Activated CD4-positive, alpha-beta T cell treated with anti-CD3 and anti-CD28 coated beads, Interleukin-10, Interleukin-2, amounts not matched to agents 100 ng/mL and 50 ng/mL, durations not matched to agents 16 hours and 8 hours (primary cell): ENCODE measurements at places on chromosomes 1 and 21.

DNA sequence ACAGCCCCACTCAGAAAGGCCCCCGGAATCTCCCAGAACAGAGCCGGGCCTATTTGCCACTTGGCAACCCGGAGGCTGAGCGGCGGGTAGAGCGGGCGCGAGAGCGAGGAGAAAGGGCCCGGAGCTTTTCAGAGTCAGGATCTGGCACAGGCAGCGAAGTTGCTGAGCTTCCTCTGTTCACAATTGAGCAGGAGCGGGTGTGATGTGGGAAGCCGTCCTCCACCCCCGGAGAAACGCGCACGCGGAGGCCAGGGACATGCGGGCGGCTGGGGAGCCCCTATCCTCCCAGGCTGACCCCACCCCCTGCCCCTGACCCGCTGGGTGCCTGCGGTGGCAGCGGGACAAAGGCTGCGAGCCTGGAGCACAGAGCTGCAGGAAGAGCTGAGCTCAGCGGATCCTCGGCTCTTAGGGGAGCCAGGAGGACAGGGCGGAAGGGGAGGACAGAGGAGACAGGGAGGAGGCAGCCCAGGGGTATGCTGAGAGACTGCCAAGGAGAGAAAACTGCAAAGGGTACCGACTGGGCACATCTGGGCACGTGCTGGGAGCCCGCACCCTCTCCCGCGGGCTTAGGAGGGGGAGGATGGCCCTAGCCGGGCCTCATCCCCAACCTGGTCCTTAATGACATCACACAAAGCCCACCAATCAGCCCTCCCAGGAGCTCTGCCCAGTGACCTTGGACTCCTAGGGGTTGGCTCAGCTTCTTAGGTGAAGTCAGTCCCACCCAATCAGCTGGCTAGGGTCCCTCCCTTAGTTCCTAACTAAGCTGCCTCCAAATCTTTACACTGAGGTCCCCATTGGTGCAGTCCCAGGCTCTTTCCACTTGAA lies 9.3 kb downstream of the KIF21B start:
- no peak for DNase-seq

- DNase-seq = no peak
Measured at GRCh38 chr1:234731569-234732085, 121.6 kb upstream of the IRF2BP2 start.

- no peak for DNase-seq
Measured at GRCh38 chr1:96722161-96722922, 758 bp downstream of the PTBP2 start.

GRCh38 chr1:91592716-91593477 lies 92.2 kb downstream of the CDC7 start:
- DNase-seq = peak; percentile 19

DNA sequence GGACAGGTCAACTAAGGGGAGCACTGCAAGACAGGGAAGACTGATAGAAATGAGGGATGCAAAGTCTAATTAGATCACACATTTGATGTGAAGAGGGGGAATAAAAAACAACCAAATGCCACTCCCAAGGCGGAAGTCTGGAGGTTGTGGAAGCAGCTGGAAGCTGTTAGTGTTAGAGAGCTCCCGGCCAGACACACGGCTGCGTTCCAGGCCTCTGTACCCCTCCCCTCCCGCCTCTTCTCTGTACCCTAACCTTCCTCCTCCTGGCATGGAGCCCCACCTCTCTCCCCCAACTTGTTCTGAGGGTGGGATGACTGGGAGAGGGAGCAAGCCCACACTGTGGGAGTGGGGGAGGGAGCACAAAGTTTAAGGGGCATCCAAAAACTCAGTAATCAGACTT lies 67.0 kb downstream of the PLEKHA6 start:
- DNase-seq = no peak

GRCh38 chr1:109980324-109981003 lies 4.1 kb upstream of the AHCYL1 start:
- DNase-seq = peak; percentile 11

- peak; percentile 34 for DNase-seq
Measured at GRCh38 chr1:84693005-84693404, 2.7 kb upstream of the SSX2IP start.

DNA sequence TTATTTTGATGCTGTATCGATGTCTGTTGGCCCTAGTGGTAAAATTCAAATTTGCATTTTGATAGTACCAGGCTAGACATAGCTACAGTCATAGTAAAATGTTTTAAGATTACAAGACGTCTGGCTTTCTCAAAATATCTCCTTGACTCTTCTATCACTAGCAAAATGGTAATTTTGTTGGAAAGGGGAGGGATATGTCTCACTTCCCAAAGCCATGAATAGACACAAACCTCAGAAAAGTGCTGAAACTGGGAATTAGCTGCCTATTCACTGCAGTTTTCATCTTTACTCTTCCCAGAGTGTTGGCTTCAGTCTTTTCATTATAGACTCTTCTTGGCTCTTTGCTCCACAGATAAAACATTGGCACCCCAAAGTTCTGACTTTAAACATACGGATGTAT lies 1009.9 kb downstream of the ADGRL2 start:
- no peak for DNase-seq

DNA sequence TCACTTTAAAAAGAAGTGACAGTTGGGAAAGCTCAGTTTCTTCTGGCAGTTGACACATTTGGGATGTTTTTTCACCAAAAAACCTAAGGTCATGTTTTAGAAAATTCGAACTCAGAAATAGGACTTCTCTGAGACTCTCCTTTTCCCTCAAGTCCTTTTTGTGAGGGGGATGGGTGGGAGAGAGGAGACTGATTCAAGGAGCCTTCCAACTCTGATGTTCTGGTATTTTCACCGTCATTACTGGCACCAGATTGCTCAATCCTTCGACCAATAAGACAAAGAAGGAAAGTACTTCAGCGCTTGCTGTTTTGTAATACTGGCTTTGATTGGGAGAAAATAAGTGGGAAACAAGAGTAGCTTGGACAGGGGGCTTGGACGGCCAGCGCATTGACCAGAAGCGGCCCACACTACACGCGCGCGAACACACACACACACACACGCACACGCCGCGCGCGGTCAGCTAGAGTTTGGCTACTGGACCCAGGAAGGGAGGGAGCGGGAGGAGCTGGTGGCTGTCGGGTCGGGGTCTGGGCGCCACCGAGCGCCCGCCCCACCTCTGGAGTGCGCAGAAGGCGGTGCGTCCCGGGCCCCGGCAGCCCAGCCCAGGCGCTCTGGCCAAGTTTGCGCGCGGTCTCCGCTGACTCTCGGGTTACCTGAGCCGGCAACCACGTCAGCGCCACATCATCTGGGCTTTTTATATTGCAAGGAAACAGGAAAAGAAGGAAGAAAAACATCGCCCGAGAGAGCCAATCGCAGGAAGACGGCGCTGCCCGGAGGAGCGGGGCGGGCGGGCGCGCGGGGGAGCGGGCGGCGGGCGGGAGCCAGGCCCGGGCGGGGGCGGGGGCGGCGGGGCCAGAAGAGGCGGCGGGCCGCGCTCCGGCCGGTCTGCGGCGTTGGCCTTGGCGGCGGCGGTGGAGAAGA lies at the start of gene KCNK1:
KCNK1 (plus strand) TSS at position 855 of the 921 bp plus-strand sequence; CDS start at position 921, 66 bp downstream.
- DNase-seq = peak; percentile 53

GRCh38 chr1:41862384-41863221 lies 56.1 kb downstream of the HIVEP3 start:
- DNase-seq = peak; percentile 89

DNA sequence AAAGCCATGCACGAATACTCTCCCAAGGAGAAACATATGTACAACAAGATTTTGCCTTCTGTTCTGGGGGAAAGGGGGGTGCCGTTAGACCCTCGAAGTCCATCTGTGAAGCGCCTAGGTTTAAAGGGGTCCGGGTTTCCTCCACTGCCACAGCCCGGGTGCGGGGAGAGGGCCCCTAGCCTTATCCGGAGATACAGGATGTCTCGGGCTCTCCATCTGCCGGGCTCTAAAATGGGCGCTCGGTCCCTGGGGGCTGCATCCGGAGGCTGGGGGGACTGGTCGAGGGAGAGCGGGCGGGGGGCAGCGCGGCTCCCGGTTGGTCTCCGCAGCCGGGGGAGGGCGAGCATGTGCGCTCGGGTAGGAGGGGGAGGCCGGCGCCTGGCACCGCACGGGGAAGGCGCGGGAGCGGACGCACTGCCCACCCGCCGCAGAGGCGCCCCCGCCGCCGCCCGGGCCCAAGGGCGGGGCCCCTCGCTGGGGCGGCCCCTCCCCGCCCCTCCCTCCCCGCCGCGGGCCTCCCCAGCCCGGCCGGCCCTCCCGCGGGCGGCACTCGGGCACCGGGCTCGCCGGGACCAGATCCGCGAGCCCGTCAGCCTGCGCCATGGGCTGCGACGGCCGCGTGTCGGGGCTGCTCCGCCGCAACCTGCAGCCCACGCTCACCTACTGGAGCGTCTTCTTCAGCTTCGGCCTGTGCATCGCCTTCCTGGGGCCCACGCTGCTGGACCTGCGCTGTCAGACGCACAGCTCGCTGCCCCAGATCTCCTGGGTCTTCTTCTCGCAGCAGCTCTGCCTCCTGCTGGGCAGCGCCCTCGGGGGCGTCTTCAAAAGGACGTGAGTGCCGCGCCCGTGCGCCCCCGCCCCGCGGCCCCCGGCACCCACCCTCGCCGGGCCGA lies 63.1 kb downstream of the ELK4 start:
- DNase-seq = no peak

GRCh38 chr1:182952677-182953444 lies at the start of gene SHCBP1L:
SHCBP1L (minus strand) TSS chr1:182953166; CDS start chr1:182953133, 33 bp downstream.
- no peak for DNase-seq

DNA sequence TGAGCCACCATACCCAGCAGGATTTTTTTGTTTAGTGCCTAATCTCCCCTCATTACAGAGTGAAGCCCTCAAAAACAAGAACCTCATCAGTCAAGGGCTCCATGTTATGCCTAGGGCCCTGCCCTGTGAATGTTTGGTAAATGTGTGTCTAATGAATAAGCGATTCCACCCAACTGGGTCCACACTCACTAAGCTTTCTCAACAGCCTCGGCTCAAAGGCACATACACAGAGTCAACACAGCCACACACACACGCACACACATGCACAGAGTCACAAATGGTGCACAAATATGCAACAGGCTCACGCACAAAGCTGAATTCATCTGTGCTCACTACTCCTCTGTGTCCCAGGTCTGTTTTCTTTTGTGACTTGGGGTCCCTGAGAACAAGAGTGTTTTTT lies 11.7 kb upstream of the SYNC start:
- no peak for DNase-seq

- DNase-seq = no peak
Measured at GRCh38 chr1:227437495-227438008, 119.3 kb upstream of the CDC42BPA start.

- DNase-seq = no peak
Measured at GRCh38 chr1:6206520-6206855, 569 bp downstream of the RNF207 start.

DNA sequence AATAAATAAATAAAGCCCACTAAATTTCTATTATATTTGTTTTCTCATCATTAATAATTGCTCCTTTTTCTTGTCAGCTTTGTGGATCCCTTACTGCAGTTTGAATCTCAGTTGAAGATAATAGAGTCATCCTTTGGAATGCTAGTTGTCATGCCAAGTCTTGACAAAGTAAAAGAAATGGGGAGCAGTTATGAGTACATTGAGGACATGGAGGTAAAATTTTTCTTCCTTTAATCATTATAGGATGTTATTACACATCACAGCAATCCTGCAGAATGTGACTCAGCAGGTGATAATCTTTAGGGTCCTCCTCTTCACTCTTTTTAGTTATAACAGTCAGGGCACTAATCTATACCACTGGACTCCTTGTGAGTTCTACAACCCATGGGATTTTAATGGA lies 24.1 kb downstream of the MROH9 start:
- DNase-seq = no peak

GRCh38 chr1:47226839-47227215 lies 5.2 kb downstream of the TAL1 start:
- DNase-seq = no peak

DNA sequence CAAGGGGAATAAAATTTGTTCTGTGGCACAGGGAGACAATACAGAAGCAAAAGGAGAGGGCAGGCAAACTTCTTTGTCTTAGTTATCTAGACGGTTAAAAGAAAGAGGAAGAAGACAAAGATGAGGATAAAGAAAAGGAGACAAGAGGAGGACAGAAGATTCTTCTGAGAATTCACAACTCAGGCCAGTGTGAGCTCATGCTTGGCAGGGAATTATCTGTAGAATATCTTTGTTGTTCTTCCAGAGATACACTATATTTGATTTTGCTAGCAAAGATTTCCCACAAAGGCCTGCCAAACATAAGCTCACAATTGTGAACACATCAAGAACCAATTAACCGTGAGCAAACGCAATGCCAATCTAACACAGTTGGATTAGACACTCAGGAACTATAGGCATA lies 21.4 kb downstream of the SLC16A1 start:
- DNase-seq = no peak

DNA sequence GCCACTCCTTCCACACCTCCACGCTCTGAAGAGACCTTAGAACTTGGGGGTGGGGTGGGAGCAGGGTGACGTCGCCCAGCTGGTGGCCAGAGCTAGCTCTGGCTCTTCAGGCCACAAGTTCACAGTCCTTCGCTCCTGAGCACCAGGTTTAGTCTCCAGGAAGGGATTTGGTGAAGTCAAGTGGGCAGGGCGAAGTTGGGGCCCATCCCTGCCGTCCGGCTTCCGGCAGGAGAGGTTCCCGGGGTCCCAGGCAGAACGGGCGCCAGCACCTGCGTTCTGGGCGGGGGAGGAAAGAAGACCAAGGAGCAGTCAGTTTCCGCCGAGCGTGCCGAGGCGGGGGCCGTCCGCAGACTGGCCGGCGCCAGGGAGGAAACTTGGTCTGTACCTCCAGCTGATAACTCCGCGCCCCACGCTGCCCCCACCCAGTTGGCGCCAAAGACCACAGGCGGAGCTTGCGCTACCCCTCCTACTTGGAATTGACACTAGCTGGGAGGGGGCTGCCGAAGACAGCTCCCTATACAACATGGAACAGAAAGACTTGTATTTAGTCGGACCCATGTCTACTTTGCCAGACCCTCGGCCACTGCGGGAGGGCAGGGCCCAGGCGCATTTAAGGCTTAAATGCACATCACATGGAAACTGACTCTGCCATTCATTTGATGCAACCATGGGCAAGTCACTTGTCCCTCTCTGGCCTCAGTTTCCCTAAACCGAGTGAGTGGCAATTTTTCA lies 995 bp downstream of the ID3 start:
- DNase-seq = no peak

DNA sequence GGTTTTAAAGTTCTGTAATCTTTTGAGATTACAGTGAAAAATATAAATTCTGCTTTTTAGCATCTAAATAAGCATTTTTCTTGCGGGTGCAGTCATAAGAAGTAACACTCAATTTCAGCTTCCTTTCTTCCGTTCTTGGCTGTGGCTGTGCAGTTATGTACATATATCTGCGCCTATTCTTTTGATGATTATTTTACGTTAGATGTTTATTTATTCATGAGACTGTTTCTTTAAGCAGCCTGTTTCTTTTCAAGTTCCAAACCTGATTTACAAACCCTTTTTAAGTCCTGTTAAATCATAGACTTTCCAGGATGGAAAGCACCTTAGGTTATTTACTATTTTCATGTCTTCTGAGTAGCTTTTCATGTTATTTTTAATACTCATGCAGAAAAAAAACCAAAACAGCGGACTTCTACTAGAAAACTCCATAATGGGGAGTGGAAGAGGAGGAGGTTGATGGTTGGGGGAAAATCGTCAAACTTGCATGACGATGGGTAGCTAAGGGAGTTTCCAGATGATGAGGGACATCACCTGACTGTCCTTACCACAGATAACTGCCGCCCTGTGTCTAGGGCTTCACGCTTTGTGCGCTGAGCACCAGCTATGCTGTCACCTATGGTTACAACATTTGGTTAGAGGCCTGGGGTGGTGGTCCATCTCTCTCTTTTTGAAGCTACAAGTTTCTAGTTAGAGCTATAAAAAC lies 2.6 kb downstream of the PRDM2 start:
- DNase-seq = peak; percentile 82

GRCh38 chr1:2968471-2968881 lies 52.8 kb upstream of the ACTRT2 start:
- DNase-seq = no peak
